Activated naive CD4-positive, alpha-beta T cell treated with anti-CD3 and anti-CD28 coated beads, Interleukin-2, amount 50 U/mL, for 72 hours (primary cell): ENCODE measurements at places on chromosomes 2 and 18. TPM values are rescaled to one million over a fixed set of nuclear protein-coding genes. Genes with fewer than 3 reads are reported as not detected.

The OTOS gene
- not detected for total RNA-seq

The POLR1B gene
- total RNA-seq, result 30.0 TPM

The FKBP7 gene
- total RNA-seq, result 2.8 TPM

The KATNAL2 gene
- 2.0 TPM for total RNA-seq

The CYP27A1 gene
- 0.16 TPM for total RNA-seq

The CTAGE1 gene
- total RNA-seq, result not detected

The SAG gene
- not detected for total RNA-seq

The SH2D6 gene
- total RNA-seq, result 2.5 TPM

The SLC66A3 gene
- 6.9 TPM for total RNA-seq

The LPIN1 gene
- total RNA-seq, result 68.6 TPM

The DPY30 gene
- 63.1 TPM for total RNA-seq

The TYMS gene
- 344 TPM for total RNA-seq

The HMSD gene
- total RNA-seq, result 38.0 TPM

The GREB1 gene
- total RNA-seq, result 0.91 TPM

The SP100 gene
- total RNA-seq, result 139 TPM

The DCC gene
- total RNA-seq, result not detected

The ZSWIM2 gene
- total RNA-seq, result not detected
